Putamen (tissue), 1 donor: ENCODE measurements at places on chromosomes 12 and 14.

DNA sequence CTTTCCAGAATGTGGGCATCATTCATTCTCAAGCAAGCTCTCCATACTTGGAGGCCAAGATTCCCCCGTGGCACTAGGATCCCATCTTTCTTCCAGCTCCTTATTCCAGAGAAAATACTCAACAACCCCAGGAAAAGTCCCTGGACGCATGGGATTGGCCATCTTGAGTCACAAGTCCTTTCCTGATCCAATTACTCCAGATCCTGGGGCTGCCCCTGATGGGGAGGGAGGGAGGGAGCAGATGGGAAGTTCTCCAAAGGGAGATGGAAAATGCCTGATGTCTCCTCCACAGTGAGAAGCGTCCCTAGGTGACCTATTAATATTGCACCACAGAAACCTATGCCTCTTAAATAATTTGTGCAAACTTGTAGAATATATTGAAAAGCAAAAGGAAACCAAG lies 12.4 kb upstream of the KCNK13 start:
- DNase-seq: no peak

- peak; percentile 34 for DNase-seq
Observed at GRCh38 chr12:8860165-8860961, 37.9 kb downstream of the A2ML1 start.

- DNase-seq: no peak
Observed at GRCh38 chr12:50695961-50696360, 67.9 kb upstream of the ATF1 start.

DNA sequence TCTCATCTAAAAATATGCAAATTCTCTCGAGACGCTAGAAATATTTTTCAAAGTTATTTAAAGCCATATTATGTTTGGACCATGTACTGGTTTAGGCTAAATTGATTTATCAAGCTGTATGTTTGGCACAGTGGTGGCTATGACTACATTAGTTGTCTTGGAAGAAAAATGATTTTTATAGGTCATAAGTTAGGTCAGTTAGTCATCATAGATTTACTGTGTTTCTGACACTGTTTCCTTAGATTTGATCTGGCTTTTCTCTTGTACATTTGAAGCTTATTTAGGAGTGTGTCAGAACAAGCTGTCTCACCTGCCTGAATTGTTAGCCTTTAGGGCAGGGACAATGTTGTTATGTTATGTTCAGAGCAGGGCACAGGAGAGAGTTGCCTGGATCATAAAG lies 161.1 kb upstream of the FBXO33 start:
- no peak for DNase-seq

- DNase-seq: no peak
Observed at GRCh38 chr14:33925235-33925634, 25.6 kb downstream of the EGLN3 start.

GRCh38 chr14:99325591-99325990 lies 53.6 kb upstream of the BCL11B start:
- DNase-seq: no peak

DNA sequence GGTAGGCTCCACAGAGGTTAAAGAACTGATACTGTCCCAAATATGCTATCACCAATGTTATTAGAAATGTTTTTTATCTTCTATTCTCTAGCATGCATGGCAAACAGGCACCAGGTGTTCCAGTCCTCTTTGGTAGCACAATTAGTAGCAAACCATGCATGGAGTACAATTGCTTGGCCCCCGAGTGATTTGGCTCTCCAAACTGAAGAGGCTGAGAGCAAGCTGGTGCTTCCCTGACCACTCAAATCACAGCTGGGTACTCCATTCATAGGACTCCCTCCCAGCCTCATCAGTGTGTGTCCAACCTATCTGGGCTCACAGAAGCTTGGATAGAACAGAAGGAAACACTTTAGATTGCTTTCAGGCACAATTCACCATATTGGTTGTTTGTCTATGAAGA lies 93.4 kb downstream of the DIO2 start:
- DNase-seq: no peak

GRCh38 chr14:65117769-65118745 lies 15.7 kb upstream of the MAX start:
- no peak for DNase-seq

DNA sequence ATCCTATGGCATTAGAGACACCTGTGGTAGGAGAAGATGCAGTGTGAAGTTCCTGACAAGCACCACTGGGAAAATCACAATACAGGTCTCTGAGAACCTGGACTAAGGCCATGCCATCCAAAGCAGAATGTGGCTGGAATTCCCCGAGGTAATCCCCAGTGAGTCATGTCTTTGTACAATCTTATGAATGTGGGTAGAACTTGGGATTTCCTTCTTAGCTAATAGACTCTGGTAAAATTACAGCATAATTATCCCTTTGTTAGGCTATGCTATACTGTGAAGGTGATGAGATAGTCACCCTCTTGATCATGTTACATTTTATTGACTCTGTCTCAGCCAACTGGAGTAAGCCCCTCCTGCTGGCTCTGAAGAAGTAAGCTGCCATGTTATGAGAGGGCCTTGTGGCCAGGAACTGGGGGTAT lies 224.3 kb upstream of the DCN start:
- no peak for DNase-seq

DNA sequence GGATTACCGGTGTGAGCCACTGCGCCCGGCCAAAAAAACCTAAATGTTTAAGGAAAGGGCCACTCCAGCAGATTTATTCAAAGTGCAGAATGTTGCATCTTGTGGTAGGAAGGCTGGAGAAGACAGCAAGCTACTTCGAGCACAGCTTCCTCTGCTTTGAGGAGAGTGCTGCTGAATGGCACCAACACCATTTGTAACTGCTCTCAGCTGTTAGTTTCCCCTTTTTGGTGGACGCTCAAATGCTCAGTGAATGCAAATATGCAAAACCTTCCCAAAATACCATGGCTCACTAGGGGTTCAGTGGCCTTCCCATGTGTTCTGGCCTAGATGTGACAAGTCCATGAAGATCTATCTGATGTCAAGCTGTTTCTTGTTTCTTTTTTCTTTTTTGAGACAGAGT lies 2.9 kb upstream of the TDRD9 start:
- DNase-seq: no peak

DNA sequence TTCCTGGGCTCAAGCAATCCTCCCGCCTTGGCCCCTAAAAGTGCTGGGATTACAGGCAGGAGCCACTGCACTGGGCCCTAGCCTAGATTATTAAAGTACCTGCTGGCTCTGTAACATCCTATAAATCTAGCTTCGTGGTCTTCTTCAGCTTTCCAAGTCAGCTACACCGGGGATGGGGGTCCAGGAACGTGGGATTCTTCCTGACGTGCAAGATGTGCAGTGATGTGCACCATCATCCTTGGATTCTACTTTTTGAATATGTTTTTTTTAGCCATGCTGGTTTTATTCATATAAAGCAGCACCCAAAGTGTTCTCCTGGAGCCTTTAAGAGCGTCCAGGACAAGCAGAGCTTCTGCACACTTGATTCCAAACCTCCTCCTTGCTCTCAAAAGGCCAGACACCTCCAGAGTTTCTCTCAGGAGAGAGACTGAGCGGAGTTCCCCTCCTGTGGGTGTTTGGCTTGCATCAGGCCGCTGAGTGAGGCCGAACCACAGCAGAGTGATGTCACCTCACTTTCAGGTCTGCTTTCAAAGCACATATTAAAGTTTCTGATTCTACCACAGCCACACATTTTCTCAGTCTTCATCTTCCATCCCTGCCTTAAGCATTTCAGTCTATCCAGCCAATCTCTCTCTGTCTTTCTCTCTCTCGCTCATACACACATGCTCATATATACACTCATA lies 33.4 kb downstream of the VCPKMT start:
- no peak for DNase-seq

- DNase-seq: no peak
Observed at GRCh38 chr14:68748260-68748659, 44.6 kb downstream of the ZFP36L1 start.

GRCh38 chr12:121132601-121133481 lies at the start of gene P2RX7:
P2RX7 (plus strand) TSS chr12:121132876; CDS start chr12:121132971, 95 bp downstream.
- DNase-seq: peak; percentile 99

DNA sequence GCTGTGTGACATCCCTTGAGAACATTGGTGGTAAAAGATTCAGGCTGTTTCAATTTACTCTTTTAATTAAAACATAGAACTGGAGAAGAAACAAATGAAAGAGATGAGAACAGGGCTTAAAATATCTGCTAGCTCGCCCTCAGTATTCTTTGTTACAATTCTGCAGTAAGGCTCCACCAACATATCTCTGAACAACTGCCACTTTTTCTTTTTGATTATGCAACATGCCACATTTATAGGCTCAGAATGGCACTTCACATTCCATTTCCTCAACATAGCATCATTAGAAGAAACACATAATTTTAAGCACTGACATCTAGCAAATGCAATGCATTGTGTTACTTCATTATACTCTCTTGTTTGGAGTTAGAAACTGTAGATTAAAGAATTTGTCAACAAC lies 1315.2 kb downstream of the LRFN5 start:
- DNase-seq: no peak

DNA sequence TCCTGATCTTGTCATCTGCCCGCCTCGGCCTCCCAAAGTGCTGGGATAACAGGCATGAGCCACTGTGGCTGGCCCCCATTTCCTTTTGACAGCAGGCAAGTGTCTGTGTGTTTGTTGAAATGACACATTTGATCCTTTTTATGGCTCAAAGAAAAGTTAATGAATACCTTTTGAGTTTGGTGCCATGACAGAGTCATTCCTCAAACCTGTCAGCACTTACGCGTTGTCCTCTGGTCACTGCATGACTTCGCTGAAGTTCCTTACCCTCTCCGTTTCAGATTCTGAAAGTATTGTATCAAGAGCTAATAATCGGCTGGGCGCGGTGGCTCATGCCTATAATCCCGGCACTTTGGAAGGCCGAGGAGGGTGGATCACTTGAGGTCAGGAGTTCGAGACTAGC lies 32.4 kb downstream of the NEMF start:
- no peak for DNase-seq

GRCh38 chr12:55716582-55716957 lies 724 bp downstream of the BLOC1S1 start:
- DNase-seq: no peak

GRCh38 chr12:39905152-39905551 lies 200.7 kb downstream of the SLC2A13 start:
- peak; percentile 41 for DNase-seq

DNA sequence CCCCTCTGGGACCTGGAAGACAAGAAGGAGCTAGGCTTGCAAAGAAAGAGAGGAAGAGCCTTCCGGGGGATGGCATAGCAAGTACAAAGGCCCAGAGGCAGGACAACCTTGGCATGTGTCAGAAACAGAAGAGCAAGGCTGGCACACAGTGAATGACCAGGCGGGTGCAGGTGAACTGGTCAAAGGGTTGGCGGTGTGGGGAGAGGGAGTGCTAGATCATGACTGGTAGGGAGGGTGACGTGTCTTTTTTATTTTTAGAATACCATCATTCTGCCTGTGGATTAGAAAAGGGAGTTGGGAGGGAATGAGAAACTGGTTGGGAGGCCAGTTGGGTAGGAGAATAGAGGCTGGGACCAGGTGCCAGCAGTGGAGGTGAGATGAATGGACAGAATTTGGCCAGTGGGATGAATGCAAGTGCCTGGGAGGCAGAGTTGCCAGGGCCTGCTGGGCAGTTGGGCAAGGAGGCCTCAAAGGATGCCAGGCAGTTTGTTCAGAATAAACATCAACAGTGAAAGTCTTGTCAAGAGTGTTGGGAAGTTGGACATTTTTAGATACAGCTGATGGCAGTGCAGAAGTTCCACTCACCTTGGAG lies 168.3 kb downstream of the CACNA1C start:
- no peak for DNase-seq

GRCh38 chr14:95561001-95561412 lies 26.2 kb downstream of the GLRX5 start:
- peak; percentile 78 for DNase-seq

GRCh38 chr14:40494483-40494882 lies 1062.2 kb upstream of the FBXO33 start:
- DNase-seq: no peak

DNA sequence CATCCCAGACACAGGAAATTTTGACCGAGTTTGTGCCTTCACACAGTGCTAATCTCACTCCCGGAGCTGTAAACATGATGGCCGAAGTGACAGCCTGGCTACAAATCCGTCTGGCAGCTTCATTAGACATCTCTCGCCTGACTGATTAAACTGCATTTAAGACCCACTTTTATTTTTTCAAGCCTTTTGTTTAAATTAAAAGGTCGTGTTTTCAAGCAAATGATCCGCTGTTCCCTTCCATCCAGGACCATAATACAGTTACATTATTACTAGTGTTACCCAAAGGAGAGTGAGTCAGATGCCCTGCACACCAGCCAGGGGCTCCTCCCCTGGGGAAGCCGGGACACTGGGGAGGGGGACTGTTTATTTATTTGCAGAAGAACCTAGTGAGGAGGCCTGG lies 200.2 kb downstream of the EXOC5 start:
- no peak for DNase-seq

- no peak for DNase-seq
Observed at GRCh38 chr12:129753586-129753985, 150.2 kb downstream of the TMEM132D start.

- DNase-seq: no peak
Observed at GRCh38 chr12:85058339-85058738, 22.2 kb downstream of the LRRIQ1 start.

GRCh38 chr12:42538203-42538602 lies 51.3 kb downstream of the PRICKLE1 start:
- no peak for DNase-seq

- DNase-seq: no peak
Observed at GRCh38 chr12:103728323-103728722, 112.7 kb downstream of the NT5DC3 start.

DNA sequence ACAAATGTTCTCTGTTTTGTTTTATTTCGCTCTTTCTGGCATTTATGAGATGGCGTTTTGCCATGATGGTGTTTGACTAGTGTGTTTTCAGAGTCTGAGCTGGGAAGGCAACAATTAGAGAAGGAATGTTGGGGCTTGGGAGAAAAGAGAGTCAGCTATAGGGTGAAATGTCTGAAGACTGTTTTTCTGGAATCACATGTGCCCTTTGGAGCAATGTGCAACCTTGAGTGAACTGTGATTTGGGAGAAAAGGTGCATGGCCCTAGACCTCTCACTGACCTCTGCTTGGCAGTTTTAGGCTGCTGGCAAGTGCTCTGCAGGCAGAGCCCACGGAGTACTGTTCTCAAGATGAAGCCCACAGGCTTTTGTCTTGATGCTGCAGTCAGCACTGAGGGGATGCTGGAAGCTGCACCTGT lies 379.9 kb upstream of the PDE3A start:
- no peak for DNase-seq

DNA sequence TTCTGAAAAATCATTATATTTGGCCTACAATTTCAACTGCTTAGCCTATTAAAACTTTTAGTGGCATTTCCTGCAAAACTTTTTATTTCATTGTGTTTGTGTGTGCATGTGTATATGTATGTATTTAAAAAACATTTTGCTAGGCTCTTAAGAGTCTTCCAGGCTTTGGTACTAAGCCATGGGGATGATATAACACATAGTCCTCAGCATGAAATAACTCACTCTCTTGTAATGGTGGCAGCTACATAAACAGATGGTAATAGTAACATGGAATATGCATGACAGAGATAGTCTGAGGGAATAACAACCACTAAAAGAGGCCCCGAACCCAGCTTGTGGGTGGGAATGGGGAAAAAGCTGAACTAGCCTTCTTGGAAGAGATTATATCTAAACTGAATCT lies 141.4 kb downstream of the TTLL5 start:
- DNase-seq: no peak
